ENCODE measurements at places on chromosomes 6 and 20. TPM values are rescaled to one million over a fixed set of nuclear protein-coding genes. Genes with fewer than 3 reads are reported as not detected.
A peak's percentile ranks its signal among the peaks of the same experiment; 100 is the strongest.

GRCh38 chr20:13659288-13659687 is 20.6 kb upstream of the TASP1 start:
- DNase-seq = no peak

- no peak for DNase-seq
These were observed 3.3 kb downstream of the CEBPB start for GRCh38 chr20:50193836-50194421.

DNA sequence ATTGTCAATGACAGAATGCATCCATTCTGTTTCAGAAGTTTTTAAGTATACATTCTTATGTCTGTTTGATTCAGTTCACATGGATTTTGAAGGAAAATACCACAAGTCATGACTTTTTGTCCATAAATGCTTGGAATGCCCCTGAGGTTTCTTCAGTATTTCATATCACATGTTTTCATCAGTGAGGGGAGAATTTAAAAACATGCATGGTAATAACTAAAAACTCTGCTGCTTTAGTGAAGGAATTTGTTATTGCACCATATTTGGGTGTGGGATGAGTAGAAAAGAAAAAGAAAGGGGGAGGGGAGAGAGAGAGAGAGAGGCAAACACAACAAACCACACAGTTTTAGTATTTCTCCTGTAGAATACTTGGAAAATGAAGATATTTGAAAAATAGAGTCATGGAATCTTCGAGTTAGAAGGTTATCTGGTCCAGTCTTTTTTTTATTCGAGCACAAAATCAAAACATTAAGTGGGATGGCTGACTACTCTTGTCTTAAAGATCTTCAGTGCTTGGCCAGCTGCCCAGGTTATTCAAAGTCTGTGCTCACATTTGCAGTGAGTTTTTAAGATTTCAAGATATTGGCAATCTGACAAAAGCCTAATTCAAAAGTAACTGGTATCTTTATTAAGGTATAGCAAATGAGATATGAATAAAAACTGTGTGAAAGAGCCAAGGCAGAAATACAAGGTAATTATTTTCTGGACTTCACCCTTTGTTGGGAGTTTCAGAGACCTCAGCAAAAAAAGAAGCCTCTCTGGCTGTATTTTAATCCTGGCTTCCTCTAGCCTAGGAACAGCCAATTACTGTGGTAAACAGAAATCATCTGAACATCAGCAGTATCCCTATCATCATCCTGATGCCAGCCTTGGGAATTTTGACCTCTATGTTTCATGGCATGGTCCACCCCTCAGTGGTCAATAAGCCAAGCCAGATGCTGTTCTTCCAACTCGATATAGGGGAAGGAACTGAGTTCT is 687.9 kb upstream of the CITED2 start:
- DNase-seq = peak; percentile 75

GRCh38 chr6:126156973-126157372 is 170.6 kb downstream of the TRMT11 start:
- no peak for DNase-seq

- no peak for DNase-seq
These were observed 20.0 kb downstream of the SAMD3 start for GRCh38 chr6:130202782-130203181.

DNA sequence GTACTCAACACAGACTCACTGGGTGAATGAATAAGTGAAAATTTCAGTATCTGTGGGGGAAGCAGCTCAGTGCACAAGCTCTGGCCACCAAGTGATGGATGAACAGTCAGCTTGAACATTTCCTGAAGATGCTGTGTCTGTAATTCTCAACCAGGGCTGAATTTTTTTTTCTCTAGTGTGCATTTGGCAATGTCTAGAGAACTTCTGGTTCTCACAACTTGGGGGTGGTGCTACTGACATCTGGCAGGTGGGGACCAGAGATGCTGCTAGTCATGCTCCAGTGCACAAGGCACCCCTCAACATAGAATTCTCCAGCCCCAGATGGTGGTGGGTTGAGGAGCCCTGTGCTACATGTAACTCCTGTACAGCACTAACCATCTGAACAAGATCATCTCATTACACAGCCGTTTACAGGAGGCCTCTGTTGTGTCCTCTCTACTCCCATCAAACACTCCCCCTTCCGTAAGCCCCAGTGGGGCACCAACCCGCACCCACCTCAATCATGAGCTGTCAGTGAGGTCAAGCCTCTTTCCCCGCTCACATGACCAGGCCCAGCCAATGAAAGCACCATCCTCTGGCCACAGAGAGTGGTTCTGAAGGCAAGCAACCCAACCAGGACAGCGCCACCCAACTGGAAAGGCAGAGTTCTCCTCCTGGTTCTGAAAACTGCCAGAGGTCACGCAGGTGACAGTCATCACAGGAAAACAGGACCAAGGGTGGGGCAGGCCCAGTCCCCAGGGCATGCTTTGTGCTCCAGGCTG is 103.9 kb upstream of the PMEPA1 start:
- DNase-seq = no peak

DNA sequence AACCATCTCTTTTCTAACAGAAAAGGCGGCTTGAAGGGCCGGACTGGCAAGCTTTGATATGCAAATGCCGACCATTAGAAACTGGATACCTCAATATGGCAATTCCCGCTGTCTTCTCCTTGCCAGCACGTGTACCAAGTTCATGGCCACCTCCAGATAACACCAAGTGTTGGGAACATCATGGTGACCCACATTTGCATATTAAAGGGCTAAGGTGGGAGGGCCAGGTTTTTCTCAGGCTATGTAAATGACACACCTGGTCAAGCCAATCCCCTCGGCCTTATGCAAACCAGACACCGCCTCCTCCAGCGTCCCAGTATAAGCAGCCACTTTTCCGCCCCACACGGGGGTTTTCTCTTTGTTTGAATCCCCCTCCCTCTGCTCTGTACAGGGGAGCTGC is 110.7 kb downstream of the DACT2 start:
- DNase-seq = no peak

The ECT2L gene
- not detected for total RNA-seq

DNA sequence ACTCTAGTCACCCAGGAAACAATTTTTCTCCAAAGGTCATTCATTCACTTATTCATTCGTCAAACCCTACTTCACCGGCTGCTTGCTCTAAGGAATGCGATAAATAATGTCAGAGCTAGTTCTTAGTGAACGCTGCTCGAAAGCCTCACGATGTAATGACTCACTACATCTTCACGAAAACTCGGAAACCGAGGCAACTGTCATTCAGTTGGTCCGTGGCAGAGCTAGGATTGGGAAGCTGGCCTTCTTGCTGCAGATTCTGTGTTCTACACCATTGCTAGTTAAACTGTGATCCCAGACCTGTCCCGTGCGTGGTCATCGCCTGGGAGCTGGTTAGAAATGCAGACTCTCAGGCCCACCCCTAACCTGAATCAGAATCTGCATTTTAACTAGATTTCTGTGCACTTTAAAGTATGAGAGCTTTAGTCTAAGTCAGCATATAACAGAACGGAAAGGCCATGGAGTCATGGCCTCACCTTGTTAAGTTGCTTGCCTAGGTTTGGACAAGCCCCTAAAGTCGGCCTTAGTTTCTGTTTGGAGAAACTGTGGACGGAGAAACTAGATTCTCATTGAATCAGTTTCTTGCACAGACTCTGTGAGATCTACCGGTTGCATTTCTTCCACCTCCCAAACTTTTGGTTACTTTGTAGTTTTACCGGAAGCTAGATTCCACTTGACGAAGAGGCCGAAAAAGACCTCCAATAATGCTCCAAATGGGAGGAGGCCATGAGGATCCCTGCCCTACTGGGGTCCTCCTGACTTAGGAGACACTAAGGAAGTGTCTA is 651 bp upstream of the CCND3 start:
- peak; percentile 96 for DNase-seq

All from epithelial cell of proximal tubule (primary cell).